ENCODE measurements at places on chromosomes 11 and 22.

GRCh38 chr22:48449466-48450187 lies 1378.0 kb downstream of the BRD1 start:
- DNase-seq: no peak

DNA sequence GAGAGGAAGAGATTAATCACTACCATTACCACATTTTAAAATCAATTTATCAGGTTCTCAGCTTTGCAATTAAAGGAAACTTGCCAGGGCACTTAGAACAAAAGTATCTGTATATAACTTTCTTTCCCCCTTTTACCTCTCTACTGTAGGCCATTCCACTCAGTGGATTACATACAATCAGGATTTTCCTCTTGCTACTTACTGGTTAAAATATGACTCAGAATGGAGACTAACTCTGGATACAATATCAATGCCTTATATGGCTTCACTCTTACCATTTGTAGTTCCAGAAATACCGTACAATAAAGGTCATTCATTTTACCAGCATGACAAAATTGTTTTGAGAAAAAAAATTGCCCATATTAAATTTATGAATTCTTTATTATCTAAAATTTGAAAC lies 706.8 kb downstream of the KCNA4 start:
- no peak for DNase-seq

GRCh38 chr11:70623906-70624597 lies 225.7 kb downstream of the CTTN start:
- DNase-seq: no peak

GRCh38 chr11:122743949-122744348 lies 88.4 kb downstream of the UBASH3B start:
- no peak for DNase-seq

DNA sequence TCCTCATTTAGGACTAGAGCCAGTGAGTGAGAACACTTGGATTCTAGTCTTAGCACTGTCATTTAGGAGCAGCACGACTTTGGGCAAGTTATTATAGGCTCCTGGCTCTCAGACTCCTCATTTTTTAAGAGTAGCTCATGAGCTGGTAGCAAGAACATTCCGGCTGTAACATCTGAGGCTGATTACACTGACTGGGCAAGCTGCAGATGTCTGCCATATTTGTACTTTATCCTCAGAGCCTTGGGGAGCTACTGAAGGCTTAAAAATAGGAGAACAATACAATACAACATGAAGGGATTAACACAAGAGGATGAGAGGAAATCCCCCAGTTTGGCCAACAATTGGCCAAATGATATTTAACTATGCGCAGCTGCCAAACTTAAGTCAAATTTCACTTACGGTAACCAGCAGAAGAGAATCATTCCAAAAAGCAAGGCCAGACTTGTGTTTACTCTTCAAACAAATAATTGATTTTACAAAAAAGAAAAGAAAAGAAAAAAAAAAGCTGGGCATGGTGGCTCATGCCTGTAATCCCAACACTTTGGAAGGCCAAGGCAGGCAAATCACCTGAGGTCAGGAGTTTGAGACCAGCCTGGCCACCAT lies 113.1 kb upstream of the ARHGAP42 start:
- DNase-seq: no peak

GRCh38 chr11:68837583-68838571 lies 3.8 kb downstream of the CPT1A start:
- DNase-seq: no peak

GRCh38 chr11:15968461-15969130 lies 387.8 kb downstream of the SOX6 start:
- no peak for DNase-seq

- no peak for DNase-seq
Observed at GRCh38 chr11:8041576-8041975, 39.4 kb upstream of the TUB start.

- no peak for DNase-seq
Observed at GRCh38 chr22:48751539-48752437, 1075.9 kb downstream of the BRD1 start.

- no peak for DNase-seq
Observed at GRCh38 chr11:124068601-124069110, 27.5 kb upstream of the OR10G7 start.

GRCh38 chr11:78099666-78100065 lies 20.0 kb upstream of the NDUFC2 start:
- DNase-seq: no peak

Measured in NCI-H748 treated with DMSO at 0.1 percent for 48 hours (cell line).